ENCODE measurements at places on chromosomes 2 and 18.

DNA sequence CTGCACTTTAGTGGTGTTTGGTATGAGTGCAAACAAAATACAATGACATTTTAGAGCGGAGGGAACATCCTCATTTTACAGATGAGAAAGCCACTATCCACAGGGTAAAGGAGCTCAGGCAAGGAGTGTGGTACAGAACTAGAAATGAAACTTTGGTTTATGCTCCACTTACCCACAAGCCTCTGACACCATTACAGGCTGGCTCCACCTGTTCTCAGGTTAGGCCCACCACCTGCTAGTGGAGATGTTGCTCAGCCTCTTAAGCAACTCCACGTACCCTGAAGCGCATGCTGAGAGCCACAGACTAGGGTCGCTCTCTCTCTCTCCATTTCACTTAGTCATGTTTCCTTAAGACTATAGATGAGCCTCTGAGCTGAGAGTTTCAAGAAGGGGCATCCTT lies 130.0 kb downstream of the MBD2 start:
- no peak for DNase-seq

DNA sequence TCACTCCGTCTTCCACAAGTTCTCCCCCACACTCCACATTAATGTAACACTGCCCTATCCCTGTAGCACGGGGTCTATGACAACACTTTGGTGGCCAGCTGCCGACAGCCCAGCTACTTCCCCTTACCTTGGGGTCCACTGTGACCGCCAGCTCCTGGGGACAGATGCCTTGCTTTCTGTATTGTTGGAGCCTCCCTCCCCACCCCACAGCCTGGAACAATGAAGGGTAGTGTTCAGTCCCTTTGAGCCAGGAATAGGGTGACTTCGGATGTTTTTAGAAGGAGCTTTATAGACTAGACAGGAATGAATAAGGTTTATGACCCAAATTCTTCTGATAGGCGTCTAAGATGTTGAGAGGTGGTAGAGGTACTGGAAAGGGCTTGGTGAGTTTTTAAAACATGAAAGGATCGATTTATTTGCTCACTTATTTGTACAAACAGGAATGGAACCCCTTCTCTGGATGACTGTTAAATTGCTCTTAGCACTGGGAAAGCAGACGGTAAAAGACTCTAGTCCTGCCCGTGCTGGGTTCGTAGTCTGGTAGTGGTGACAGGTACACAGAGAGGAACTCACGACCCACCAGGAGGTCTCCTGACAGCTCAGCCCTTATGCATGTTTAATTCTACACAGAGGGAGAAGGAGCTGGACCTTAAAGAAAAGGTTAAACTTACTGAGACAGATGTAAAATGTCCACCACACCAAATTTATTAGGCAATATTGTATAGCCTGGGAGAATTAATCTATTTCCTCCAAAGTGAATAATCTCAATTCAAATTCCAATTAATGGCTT lies 90.9 kb downstream of the MYCN start:
- DNase-seq, result no peak

DNA sequence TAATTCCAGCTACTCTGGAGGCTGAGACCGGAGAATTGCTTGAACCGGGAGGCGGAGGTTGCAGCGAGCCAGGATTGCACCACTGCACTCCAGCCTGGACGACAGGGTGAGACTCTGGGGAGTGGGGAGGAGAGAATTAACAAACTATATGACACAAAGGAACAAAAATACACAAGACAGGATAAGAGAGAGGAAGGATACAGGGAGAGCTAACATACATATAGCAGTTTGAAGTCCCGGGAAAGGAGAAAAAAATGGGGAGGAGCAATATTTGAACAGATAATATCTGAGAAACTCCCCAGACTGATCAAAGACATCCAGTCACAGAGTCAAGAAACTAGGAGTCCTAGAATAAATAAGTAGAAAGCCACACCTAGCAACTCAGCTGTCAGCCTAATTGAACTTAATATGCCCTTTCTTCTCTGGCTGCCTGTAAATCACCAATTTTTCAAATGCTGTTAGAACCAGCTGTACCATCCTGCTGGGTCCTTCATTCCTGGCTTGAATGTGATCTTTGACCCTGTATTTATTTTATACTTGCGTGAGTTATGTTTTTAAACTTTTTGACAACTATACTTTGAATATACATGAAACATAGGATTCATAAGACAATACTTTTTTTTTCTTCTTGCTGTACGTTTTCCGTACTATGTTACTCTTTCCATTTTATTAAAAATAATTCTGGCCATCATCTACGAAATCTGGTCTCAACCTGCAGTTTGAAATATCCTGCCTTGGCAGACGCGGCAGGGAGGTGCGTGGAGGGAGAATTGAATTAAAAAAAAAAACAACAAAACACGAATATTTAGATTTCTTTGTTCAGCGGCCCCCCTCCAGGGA lies 876 bp upstream of the CYP27A1 start:
- no peak for DNase-seq

DNA sequence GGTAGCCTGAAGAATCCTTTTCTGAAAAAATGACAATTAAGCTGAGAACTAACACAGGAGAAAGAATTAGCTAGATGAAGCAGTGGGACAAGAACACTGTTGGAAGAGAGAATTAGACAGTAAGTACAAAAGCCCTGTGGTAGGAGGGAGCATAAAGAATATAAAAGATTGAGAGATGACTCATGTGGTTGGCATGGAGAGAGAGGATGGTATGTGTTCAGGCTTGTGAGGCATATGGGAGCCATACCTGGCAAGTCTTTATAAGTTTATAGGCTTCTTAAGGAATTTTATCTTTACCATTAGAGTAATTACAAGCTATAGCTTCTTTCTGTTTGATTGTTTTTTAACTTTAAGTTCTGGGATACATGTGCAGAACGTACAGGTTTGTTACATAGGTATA lies 325.0 kb downstream of the ARL6IP6 start:
- no peak for DNase-seq

DNA sequence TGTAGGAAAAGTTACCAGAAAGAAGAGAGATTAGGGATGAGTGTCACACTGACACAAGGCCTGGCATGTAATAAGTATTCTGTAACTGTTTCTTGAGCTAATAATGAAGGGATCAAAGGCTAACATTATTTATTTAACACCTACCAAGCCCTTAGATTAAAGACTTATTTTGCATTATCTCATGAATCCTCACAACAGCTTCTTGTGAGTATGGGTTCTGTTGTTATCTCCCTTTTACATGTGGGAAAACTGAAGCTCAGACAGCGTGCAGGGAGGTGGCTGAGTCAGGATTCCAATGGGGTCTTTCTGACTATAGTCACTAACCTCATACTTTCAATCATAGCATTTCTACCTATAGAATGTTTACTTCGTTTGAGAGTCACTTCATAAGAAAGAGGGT lies 79.0 kb upstream of the PROKR1 start:
- no peak for DNase-seq

DNA sequence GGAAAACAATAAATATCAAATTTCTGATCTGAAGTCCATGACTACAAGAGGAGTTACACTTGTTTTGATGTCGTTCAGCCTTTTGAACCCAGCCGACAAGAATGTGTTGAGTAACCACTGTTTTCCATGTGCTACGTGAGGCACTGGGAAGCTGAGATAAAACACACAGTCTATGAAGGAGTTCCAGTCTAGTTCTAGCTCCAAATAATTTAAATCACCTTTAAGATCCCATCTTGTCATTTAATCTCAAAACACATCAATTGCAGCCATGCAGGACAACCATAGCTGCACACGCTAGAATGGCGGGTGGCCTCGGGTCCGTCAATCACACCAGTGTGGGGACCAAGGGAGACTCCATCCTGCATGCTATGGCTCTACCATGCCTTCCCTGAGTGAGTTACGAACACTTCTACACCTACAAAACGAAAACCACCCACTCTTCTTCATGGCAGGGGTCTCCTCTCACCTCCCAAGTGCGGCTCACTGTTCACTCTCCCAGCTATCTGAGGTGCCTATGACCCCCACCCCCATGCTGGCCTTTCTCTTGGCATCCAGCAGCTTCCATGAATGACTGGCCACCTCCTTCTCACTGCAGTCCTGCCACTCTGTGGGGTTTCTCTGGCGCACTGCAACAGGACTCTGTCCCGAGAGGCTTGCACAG lies 3.8 kb downstream of the FHL2 start:
- DNase-seq, result no peak

- DNase-seq, result no peak
These were observed 2.9 kb downstream of the OTOF start for GRCh38 chr2:26475037-26475436.

DNA sequence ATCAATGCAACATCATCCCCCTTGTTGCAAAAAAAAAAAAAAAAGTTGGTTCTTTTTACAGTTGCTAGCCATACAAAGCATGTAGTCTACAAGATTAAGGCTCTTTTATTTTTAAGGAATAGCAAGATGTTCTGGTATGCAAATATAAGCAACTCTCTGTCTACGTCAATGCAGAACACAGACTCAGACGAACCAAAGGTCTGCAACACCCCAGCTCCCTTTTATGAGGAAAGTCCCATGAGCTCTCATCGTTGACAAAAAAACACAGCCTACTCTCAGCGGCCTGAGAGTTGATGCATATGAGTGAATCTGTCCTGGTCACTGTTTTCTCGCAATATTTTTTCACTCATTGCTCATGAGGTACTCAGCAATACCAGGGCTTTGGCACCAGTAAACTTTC lies 112.9 kb downstream of the STK39 start:
- DNase-seq, result no peak

GRCh38 chr18:75130591-75131328 lies 78.2 kb downstream of the PTGR3 start:
- no peak for DNase-seq

GRCh38 chr2:11133238-11133935 lies 21.9 kb upstream of the SLC66A3 start:
- no peak for DNase-seq

GRCh38 chr2:163351143-163351542 lies 384.7 kb downstream of the FIGN start:
- no peak for DNase-seq

- no peak for DNase-seq
These were observed 1.9 kb downstream of the PRKRA start for GRCh38 chr2:178448968-178449661.

- no peak for DNase-seq
These were observed 89.2 kb upstream of the LINC00305 start for GRCh38 chr18:64238076-64238475.
